DMS79 (cell line): ENCODE measurements at places on chromosomes 1 and 21.

GRCh38 chr21:44571296-44571695 is 2.2 kb upstream of the KRTAP10-4 start:
- no peak for DNase-seq

- DNase-seq = no peak
Observed at GRCh38 chr1:38614861-38615260, 244.7 kb downstream of the RRAGC start.

GRCh38 chr1:53689736-53690326 is 49.1 kb downstream of the GLIS1 start:
- DNase-seq = no peak

GRCh38 chr1:169443923-169444322 is 16.6 kb upstream of the CCDC181 start:
- no peak for DNase-seq

DNA sequence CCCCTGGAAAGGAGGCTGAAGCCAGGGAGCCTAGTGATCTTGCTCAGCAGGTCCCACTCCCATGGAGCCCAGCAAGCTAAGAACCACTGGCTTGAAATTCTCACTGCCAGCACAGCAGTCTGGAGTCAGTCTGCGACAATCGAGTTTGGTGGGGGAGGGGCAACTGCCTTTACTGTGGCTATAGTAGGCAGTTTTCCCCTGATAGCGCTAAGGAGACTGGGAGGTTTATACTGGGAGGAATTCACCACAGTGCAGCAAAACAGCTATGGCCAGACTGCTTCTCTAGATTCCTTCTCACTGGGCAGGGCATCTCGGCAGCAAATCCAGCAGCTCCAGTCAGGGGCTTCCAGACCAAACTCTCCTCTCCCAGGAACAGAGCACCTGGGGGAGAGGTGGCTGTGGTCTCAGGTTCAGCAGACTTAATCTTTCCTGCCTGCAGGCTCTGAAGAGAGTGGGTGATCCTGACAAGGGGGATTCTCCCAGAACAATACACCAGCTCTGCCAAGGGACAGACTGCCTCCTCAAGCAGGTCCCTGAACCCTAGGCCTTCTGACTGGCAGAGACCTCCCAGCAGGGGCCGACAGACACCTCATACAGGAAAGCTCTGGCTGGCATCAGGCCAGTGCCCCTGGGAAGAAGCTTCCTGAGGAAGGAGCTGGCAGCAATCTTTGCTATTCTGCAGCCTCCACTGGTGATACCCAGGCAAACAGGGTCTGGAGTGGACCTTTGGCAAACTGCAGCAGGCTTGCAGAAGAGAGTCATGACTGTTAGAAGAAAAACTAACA is 548.5 kb upstream of the NEGR1 start:
- no peak for DNase-seq

DNA sequence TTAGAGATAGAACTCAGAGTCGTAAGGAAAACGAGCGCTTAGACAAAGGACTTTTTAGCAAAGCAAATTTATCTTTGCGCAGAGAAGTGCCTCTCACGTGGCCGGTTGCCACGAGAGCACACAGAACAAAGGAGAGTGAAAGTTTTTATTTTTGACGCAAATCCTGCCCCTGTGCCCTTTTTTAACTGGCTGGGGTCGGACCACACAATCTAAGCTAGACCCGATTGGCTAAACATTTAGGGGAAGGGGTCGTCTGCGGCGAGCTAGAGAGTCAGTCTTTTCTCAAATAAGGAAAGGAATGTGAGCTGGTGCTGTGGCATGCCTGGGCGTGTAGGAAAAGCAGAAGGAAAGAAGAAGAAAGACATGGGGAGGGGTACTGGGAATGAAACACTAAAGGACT is 2.4 kb downstream of the KRTAP10-2 start:
- no peak for DNase-seq

DNA sequence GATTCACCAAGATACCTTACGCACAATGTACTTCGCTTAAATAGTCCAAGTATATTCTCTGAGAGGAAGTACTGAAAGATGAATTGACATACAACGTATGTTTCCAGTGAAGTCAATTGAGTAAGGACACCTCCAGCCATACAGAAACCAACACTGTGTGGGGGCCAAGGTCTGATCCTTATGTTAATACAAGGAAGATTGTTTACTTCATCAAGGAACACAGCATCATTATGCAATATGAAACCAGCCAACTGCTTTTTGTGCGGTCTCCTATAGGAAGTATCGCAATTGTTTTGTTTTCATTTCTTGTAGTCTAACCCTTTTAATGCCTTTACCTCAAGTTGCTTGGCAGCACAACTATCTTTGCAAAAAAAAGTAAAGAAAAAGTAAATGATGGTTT is 28.2 kb upstream of the TEKT2 start:
- no peak for DNase-seq

GRCh38 chr1:219940707-219941106 is 12.3 kb upstream of the SLC30A10 start:
- DNase-seq = no peak

DNA sequence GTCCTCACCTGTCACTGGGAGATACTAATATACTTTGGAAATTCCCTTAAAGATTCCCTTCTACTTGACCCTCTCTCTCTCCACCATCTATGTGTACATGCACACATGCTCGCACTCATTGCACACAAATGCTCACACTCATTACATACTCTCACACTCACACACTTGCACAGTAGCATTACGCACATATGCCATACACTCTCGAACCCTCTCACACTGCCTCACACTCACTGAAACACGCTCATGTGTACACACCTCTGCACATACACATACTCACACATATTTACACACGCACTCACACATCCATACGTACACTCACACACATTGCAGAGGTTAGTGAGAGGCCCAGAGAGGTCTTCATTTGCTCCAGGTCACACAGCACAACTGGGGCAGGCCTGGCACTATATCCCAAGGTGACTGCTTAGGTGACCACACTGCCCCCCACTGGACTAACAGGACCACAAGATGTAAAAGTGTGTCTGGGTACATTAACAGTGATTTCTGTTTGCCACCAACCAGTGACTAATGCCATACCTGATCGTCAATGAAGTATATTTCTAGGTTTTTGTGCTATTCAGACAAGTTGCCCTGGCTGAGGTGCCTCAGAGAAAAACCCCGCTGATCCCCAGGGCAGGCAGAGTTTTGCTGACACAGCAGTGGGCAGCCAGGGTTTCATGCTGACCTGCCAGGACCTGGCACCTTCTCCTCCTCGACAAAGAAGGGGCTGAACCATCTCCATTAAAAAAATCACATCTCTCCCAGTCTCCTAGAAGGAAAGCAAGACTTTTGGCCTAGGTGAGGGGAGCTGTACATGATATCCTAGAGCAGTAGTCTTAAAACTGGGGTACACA is 28.5 kb upstream of the CAMK1G start:
- no peak for DNase-seq

DNA sequence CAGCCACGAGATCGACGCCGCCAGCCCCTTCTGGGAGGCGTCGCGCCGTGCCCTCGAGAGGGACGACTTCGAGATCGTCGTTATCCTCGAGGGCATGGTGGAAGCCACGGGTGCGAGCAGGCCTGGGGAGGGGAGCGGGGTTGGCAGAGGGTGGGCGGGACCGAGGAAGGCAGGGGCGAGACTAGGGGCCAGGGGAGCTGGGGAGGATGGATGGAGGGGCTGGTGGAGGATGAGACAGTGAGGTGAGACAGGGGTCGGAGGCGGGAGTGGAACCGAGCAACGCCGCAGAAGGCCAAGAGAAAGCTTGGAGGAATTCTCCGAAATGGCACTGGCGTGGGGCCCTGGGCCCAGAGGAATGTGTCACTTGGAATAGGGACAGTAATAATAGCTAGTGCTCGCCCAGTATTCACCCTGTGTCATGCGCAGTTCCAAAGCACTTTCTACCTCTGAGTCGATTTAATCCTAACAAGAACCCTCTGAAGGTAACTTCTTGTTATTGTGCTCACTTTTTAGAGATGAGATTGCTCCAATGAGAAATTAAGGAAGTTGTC is 3.5 kb downstream of the KCNJ9 start:
- DNase-seq = no peak

DNA sequence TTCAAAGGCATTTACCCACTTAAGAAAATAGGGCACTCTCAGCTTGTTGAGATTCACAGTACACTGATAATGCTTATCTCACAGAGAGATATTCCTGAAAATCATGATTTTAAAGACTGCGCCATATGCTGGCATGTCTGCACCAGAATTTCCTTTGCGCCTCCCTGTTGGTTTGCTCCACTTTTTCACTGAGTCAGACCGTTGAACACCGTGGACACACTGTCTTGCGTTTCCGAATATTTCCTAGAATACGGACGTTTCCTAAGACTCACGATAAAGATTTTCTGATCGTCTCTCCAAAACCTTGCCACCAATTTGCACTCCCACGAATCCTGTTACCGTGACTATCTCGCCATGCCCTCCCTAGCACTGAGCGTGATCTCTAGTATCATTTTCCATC is 497 bp upstream of the C1orf115 start:
- peak; percentile 43 for DNase-seq

- no peak for DNase-seq
Observed at GRCh38 chr1:112686417-112686816, 12.0 kb downstream of the MOV10 start.
